ENCODE measurements at places on chromosomes 3 and 15.

DNA sequence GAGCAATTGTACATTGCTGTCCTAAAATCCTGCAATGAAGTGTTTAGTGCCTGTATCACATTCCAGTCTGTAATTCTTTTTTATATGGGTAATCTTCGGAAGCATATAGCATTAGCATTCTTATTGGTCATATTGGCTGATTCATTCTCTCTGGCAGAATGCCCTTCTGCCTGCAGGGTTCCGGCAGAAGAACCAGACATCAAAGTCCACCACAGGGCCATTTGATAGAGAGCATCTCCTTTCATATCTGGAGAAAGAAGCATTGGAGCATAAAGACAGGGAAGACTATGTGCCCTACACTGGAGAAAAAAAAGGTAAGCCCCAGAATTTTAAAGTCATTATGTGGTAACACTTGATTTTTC lies 39.6 kb downstream of the TMOD3 start:
- DNase-seq: no peak

DNA sequence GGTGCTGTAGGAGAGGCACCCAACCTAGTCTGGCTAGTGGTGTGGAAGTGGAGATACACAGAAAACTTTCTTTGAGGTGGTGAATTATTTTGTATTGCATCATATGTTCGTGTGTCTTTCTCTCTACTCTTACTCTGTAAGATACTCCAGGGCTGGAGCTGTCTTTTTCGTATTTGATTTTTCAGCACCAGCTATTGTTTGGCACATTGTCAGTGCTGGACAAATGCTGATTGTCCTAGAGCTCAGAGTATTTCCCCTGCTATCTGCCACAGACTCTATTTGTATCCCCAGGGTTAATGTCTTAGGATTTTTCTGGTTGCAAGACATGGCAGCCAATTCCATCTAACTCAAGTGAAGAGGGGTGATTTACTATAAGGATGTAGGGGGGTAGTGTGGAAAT lies 110.5 kb downstream of the SAMMSON start:
- no peak for DNase-seq

GRCh38 chr3:140288595-140288994 lies 353.6 kb downstream of the CLSTN2 start:
- no peak for DNase-seq

DNA sequence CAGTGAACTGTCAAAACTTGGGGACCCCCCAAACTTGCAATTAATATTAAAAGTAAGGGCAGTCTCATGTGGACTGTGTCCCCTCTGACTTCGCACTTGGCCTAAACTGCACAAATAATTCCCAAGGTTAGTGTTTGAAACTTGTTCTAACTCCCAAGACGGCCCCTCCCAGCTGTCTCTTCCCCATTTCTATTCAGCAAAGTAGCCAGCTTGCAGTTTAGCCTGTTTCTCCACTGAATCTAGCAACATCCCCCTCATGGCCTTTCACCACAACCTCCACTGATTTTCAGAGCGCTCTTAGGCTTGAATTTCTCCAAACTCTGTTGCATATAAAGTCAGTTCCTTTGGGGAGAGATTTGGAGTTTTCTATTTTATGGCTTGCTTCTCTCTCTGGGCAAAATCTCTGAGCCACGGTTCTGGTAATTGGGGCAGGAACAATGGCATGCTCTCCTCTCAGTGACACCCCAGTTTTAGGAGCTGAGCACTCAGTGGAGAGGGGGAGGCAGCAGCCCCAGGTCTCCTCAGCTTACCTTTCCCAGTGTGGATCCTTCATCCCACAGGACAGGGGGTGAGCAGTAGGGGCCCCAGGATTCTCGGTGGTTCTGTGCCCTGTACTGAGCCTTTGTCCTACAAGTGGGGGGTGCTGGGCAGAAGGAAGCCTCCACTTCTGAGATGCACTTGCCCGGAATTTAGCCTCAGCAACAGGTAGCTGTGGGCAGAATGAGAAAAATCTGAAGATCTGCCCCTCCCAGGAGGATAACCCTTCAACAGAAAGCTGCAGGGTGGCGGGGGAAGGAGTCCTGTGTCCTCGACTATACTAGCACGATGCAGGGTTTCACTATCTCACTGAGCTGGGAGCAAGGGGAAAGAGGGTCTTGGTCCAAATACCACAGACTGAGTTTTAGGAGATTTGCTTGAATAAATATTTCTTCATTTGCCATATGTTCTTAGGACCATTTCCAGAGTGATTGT lies 39.3 kb upstream of the GATA2 start:
- no peak for DNase-seq

DNA sequence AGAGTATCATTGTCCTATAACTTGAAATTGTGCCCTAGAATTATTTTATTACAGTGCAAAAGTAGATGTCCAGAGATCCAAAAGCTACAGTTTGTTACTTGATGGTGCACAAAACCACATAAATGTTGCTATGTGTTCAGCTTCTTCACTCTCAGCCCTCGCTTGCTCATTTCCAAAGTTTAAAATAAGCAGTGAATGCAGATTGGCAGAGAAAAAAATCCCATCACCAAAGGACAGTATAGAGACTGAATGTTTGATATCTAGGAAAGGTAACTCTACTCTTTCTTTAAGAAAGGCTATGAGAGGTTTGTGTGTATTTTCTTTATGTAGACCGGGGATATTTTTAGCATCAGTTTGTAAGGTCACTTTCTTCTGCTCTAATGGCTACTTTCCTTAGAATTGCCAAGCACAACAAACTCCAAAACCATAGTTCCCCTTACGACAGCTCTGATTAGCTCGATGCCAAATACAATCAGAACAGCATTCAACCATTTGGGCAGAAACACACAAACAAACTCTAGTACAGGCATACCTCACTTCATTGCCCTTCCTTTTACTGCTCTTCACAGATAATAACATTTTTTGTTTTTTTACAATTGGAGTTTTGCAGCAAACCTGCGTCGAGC lies 164.1 kb upstream of the CCDC54 start:
- DNase-seq: no peak

DNA sequence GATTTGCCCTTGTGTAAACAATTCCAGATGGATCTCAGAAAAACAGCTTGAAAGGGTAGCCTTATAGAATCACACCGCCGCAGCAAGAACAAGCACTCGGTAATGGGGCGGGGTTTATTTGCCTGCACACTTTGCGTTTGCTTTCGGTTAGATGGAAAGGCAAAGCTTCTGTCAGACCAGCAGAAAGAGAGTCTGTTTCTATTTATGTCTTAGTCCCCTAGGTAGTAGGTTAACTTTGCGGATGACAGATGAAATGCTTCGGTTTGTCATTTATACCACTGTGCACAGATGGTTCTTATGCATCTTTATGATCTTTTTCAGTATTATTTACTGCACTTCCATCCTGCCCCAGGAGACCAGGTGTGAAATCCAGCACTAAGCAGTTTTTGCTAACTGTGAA lies 62.2 kb downstream of the PYDC2 start:
- no peak for DNase-seq

GRCh38 chr3:3998140-3998922 lies 199.1 kb downstream of the LRRN1 start:
- DNase-seq: no peak

DNA sequence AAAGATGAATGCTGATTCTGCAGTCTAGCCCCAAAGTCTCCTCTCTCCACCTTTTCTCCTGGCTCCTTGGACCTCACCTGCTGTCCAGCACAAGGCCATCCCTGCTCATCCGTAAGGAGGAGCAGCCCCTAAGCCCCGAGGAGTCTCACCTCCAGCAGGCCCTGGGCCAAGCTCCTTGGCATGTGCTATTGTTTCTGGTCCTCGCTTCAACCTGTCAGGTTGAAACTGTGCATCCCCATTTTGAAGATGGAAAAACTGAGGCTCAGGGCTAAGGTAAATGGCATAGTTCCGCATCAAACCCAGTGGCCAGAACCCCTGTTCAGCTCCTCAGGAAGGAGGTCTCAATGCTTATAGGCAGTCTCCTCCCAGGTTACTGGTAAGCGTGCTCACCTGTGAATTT lies 26.1 kb downstream of the CHDH start:
- DNase-seq: no peak

GRCh38 chr3:23365066-23365465 lies 161.9 kb downstream of the UBE2E2 start:
- DNase-seq: no peak

- DNase-seq: no peak
Measured at GRCh38 chr15:31049682-31050615, 51.6 kb downstream of the TRPM1 start.

DNA sequence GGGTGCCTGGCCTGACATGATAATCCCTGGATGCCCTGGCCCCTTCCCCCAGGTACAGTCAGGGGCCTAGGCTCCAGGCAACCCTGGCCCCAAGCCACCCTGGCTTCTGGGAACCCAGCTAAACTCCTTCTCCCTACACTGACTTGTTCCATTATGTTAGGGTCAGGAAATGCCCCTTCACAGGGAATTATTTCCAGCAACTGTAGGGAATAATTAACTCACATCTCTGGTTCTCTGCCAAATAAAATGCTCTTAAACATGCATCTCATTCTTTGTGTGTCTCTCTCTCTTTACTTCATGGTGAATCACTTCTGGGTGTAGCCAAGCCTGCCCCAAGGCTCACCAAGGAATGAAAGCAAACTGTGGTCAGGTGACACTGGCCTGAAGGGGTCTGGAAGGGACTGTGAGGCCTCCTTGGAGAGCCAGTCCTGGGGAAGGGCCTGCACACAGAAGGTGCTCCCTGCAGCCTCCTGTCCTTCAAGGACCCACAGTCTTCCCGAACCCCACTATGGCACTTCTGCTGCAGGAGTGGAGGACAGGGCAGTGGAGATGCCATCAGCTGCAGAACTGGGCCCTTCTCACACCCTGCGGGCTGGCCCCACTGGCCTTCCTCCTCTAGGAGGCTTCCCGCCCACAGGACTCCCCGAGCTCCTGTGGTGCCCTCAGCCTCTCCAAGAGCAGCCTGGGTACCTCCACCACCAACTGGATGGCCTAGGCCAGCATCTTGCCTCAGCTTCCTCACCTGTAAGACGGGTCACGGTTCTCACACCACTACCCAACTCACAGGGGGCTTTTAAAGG lies 17.6 kb downstream of the TKT start:
- no peak for DNase-seq

DNA sequence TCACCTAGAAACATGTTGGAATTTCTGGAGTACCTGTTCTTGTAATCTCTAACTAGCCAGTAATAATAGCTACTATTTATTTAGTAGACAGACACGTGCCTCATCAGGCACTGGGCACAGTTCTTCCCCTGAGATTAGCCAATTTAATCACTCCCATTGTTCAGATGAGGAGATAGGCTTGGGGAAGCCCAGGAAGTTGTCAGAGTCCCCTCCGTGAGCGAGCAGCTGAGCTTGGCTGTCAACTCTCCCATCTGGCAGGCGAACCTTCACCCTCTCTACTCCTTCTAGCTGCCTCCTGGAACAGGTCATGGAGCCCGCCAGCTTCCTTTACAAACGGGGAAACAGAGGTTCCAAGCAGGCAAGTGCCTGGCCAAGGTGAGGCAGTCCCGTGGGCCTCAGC lies 31.1 kb upstream of the FGD5 start:
- DNase-seq: no peak

- no peak for DNase-seq
Measured at GRCh38 chr3:14266361-14266760, 87.7 kb downstream of the LSM3 start.

GRCh38 chr3:39519103-39519502 lies 51.6 kb downstream of the MOBP start:
- no peak for DNase-seq

- DNase-seq: no peak
Measured at GRCh38 chr3:40602778-40603385, 78.1 kb downstream of the ZNF621 start.

- no peak for DNase-seq
Measured at GRCh38 chr3:115517457-115518050, 105.8 kb upstream of the GAP43 start.

DNA sequence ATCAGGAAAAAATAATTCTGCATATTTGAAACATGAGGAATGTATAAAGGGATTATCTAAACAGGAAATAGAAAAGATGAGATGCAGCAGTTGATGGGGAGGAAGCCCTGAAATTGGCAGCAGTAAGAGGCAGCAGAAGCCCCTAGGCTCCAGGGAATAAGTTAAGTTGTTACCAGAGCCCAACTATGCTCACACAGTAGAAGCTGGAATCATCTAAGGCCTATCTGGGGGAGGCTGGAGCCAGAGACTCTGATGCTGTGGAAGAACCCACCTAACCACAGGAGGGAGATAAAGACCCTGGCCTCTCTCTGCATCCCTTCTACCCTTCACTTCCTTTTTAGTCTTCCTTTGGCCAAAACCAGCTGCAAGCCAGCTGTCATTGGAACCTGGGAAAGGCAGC lies 519.7 kb downstream of the DIPK2A start:
- DNase-seq: no peak

DNA sequence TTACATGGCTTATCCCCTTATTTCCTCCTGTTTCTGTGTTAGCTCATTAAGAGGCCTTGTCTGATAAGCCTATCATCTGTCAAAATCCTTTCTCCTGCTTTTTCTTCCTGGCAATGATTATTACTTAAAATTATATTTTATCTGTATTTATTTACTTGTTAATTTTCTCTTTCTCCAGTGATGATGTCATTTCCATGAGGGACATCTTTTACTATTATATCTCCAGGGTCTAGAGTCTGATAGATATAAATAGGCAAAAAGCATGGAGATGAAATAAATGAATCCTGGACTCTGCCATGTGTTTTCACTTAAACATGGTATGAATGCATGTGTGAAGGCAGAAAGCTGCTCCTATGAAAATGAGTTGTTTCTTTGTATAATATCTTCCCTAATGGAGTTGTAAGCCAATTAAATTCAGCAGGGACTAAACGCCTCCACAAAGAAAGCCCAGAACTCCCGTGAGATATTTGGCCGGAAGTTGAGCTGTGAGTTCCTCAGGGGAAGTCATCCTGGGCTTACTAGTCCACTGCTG lies 375.2 kb downstream of the TUSC7 start:
- DNase-seq: no peak

Data from lower lobe of right lung (tissue), 2 donors.